ENCODE measurements at places on chromosomes 7 and 10.

- no peak for DNase-seq
These were observed 6.2 kb upstream of the ITGB1 start for GRCh38 chr10:32964270-32964669.

GRCh38 chr10:23657677-23658076 lies 218.8 kb downstream of the OTUD1 start:
- no peak for DNase-seq

- no peak for DNase-seq
These were observed 342.5 kb downstream of the PTPRN2 start for GRCh38 chr7:158244873-158245723.

DNA sequence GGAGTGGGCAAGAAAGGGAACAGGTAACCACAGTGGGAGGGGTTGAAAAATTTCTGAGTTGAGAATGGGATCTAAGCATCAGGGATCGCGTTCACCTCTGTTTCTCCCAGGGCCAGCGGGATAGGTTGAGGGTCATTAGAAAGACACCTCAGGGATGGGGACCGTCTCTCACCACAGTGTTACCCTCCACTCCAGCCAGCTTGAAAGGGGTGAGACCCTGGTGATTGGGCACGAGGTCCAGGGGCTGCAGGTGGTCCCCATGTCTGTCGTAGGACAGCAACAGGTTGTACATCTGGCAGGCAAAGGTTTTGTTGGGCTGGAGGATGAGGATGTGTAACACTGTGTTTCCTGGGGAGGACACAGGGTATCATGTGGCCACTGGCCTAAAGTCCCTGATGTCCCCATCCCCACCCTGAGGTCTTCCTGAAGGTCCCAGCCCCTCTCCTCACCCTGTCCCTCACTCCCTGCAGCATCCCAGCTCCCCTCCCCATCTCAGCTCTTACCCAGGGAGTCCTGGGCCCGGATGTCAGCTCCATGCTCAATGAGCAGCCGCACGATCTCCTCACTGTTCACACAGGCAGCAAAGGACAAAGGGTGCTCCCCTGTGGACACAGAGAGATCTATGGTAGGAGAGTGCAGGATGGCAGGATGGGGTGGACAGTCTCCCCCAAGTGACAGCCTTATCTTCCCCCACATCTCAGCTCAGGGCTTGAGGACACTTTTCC lies 9.1 kb downstream of the TRPV6 start:
- DNase-seq = no peak

DNA sequence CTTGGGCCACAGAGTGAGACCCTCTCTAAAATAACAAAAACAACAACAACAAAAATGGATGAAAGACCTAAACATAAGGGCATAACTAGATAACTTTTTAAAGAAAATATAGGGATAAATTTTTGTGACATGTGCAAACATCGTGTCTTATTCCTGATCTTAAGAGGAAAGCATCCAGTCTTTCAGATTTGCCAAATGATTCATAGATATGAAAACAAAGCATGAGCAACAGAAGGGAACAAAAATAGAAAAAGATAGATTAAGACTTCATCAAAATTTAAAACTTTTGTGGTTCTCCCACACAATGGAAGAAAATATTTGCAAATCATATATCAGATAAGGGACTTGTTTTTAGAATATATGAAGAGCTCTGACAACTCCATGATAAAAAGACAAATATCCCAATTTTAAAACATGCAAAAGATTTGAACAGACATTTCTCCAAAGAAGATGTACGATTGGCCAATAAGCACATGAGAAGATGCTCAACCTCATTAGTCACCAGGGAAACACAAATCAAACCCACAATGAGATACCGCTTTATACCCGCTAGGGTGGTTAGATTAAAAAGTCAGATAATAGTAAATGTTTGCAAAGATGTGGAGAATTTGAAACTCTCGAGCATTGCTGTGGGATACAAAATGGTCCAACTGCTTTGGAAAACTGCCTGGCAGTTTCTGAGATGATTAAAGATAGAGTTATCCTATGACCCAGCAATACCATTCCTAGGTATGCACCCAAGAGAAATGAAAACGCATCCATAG lies 20.3 kb downstream of the PPIF start:
- DNase-seq = no peak

All from stimulated activated CD8-positive, alpha-beta memory T cell treated with anti-CD3 and anti-CD28 coated beads, Interleukin-15, amount 100 ng/mL, for 1 hour (primary cell).